CD8-positive, alpha-beta T cell (primary cell): ENCODE measurements at places on chromosomes 5 and 9.

- DNase-seq: no peak
Observed at GRCh38 chr9:114223564-114224246, 68.4 kb downstream of the COL27A1 start.

DNA sequence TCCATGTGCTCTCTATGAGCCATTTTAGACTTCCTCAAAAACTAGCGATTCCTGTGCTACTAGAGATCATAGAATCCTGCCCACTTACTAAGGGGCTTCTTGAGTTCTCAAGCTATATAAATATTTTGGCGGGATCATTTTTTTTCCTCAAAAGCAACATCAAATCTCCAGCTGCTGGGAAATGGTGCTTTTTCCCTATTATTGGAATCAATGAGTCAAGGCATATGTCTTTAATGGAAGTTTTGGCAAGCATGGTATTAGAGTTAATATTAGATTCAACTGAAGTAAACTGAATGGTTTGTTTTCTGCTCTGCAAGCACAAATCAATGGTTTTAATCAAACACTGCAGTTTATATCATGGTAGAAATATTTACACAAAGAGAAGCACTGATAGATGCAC, 369.9 kb upstream of the PTGER4 start:
- no peak for DNase-seq

DNA sequence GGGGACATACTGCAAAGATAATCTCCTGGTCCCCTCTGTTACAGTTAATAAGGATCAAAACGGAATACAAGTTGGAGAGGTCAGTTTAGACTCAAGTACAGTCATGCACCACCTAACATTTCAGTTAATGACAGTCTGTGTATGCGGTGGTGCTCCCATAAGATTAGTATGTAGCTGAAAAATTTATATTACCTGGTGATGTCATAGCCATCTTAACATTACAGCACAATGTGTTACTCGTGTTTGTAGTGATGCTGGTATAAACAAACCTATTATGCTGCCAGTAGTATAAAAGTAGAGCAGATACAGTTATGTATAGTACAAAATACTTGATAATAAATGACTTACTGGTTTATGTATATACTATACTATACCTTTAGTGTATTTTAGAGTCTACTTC, 207.9 kb downstream of the GDNF start:
- DNase-seq: no peak

DNA sequence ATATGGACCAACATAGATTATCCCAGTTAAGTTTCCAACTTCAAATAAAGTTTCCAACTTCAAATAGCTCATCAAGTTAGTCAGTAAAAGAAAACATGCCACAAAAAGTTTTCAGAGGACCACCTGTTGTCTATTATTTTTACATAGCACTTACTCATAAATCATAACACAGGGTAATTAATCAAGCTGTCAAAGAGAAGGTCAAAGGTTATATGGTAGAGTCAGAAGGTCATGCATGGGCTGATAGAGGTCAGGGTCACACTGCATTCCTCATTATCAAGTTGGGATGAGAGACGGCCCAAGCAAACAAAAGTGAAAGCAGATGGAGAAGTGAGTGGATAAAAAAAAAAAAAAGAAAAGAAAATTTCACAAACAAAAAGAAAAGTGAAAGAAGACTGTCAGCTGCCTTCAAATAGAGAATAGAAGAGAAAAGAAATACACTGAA, 145.5 kb upstream of the POU5F2 start:
- no peak for DNase-seq
